ENCODE measurements at places on chromosomes 6 and 20. TPM values are rescaled to one million over a fixed set of nuclear protein-coding genes. Genes with fewer than 3 reads are reported as not detected.

PTK6 gene
- total RNA-seq = 0.11 TPM

ARHGAP40 gene
- 0.54 TPM for total RNA-seq

ALDH5A1 gene
- total RNA-seq = 22.5 TPM

C4B gene
- total RNA-seq = 11.5 TPM

DDO gene
- not detected for total RNA-seq

DEFB132 gene
- not detected for total RNA-seq

POLR3F gene
- total RNA-seq = 12.2 TPM

TMEM242 gene
- total RNA-seq = 12.3 TPM

AGPAT1 gene
- 63.2 TPM for total RNA-seq

LY6G6D gene
- 0.67 TPM for total RNA-seq

E2F1 gene
- total RNA-seq = 18.1 TPM

NNAT gene
- total RNA-seq = 19.4 TPM

KIAA1755 gene
- total RNA-seq = 3.6 TPM

Measured in mesothelial cell of epicardium (in vitro differentiated cells).